Neural crest cell (in vitro differentiated cells): ENCODE measurements at places on chromosomes 5 and 9.

- DNase-seq: peak; percentile 11
Measured at GRCh38 chr5:138725818-138726416, 27.3 kb upstream of the CTNNA1 start.

DNA sequence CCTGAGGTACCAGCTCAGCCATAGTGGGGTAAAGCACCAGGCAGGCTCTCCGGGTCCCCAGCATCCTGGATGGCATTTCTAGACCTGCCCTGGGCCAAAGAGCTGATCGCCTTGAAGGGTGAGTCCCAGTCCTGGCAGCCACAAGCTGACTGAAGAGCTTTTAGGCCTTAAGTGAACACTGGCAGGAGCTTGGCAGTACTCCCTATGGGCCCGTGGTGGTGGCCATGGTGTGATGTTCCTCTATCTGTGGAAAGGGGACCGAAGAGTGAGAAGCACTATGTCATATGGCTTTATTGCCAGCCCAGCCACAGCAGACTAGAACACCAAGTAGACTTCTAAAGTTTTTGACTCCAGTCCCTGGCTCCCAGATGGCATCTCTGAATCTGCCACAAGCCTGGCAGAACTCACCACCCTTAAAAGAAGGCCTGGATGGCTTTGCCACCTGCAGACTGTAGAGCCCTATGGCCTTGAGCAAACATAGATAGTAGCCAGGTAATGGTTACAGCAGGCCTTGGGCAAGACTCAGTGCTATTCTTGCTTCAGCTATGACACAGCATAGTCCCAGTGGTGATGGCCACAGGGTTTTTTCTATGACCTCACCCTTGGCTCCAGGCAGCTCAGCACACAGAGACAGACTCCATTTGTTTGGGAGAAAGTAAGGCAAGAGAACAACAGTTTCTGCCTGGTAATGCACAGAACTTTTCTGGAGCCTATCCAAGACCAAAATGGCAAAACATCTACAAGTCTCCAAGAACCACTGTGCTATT lies 801.5 kb upstream of the DMAC1 start:
- no peak for DNase-seq

GRCh38 chr5:57113481-57113880 lies 60.4 kb upstream of the GPBP1 start:
- DNase-seq: no peak

DNA sequence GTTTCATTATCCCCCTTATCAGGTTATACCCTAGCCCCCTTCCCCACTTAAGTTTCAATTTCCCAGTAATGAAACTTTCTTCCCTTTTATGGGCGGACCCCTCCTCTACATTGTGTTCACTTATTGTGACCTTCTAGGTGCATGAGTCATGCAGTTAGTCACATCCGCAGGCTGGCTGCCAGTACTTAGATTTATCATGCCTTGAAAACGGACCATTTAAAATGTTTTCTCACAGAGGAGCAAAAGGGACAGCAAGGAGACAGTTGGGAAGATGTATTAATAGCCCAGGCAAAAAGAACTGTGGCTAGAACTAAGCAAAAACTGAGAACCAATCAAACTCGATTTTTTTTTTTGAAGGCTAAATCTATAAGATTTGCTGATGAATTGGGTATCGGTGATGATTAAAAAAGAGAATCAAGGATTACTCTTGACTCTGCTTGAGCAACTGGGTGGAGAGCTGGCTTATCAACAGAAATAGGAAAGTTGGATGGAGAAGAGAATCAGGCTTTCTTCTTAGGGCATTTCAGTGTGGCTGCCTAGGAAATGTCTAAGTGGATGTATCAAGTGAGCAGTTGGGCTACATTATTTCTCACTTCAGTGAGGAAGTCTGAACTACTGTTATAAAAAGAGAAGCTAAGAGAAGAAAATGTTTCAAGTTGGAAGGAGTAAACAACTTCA lies 615.0 kb downstream of the HINT1 start:
- no peak for DNase-seq

- no peak for DNase-seq
Measured at GRCh38 chr5:93510626-93511380, 70.2 kb downstream of the NR2F1-AS1 start.

GRCh38 chr5:93600409-93601070 lies 17.5 kb downstream of the NR2F1 start:
- DNase-seq: no peak

- DNase-seq: no peak
Measured at GRCh38 chr5:179986328-179986727, 78.6 kb upstream of the TBC1D9B start.

GRCh38 chr5:180623844-180624243 lies 25.6 kb downstream of the FLT4 start:
- DNase-seq: no peak

- DNase-seq: no peak
Measured at GRCh38 chr5:53067641-53068040, 41.9 kb downstream of the MOCS2 start.

DNA sequence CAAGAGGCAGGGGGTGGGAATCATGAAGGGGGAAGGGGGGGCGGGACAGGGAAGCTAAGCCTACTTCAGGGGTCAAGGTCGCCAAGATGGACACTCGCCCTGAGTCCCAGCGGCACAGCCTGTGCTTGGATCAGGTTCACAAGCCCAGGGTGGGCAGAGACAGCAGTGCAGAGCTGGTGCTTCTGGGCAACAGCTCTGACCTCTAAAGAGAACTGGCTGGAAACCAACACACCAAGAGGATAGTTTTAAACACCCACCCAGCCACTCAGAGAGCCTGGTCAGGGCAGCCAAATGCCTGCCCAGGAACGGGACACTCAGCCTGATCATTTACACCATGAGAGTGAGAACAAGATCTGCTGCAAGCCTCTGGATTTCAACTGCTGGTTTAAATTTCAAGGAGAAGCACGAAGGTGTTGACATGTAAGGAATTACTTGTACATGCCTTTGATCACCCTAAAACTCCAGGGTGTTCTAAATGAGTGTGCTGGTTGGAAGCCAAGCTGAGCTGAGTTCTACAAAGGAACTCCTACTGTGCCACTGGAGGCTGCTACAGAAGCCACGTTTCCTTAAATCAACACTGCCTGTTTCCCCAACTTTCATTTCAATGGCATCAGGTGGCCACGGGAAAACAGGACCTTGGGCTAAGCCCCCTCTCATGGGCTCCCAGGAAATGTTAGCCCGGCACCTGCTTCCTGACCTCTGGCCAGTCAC lies 91.5 kb downstream of the TTLL11 start:
- no peak for DNase-seq

- DNase-seq: no peak
Measured at GRCh38 chr9:32500768-32501167, 25.2 kb downstream of the RIGI start.

DNA sequence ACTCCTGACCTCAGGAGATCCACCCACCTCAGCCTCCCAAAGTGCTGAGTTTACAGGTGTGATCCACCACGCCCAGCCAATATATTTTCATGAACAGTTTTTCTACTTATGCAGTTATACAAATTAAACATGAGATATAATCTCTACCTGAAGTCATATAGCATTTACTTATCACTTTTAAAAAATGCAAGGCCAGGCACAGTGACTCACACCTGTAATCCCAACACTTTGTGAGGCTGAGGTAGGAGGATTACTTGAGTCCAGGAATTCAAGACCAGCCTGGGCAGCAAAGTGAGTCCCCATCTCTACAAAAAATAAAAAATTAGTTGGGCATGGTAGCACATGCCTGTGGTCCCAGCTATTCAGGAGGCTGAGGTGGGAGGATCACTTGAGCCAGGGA lies 164.7 kb upstream of the LHFPL2 start:
- DNase-seq: no peak

DNA sequence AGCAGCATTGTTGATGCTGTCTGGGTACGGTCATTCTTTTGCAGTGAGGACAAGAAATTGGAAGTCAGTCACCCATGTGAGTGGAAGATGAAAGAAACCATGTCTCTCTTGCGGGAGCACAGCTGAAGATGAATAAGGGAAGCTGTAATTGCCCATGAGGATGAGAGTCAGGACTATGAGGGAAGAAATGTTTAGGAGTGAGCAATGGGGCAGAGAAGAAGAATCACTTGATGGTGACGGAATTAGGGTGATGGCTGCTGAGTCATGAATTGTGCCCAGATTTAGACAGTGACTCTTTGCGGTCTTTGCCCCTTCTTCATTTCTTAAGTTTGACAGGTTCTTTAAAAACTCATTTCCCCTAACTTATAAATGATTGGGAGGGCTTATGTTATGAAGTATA lies 183.3 kb downstream of the MAST4 start:
- DNase-seq: no peak

GRCh38 chr5:132184588-132184987 lies 43.1 kb downstream of the P4HA2 start:
- no peak for DNase-seq

GRCh38 chr5:22779499-22779898 lies 73.6 kb downstream of the CDH12 start:
- no peak for DNase-seq

DNA sequence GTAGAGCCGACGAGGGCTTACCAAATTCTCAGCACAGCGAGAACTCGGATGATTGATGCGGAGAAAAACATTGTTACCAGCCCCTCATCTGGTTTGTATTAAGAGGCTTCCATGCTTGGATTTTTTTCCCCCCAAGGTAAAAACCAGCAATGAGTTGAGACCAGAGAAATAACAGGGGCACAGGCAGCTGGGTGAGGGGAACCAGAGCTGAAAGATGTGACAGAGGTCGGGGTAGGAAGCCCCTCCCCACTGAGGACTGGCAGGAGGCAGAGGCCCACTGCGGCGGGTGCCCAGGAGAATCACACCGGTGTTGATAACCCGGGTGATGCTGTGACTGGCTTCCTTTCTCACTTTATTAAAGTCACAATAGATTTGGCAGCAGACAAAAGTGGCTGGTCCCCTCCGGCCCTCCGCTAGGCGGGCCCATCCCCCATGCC lies 116.5 kb upstream of the PHYKPL start:
- DNase-seq: no peak

DNA sequence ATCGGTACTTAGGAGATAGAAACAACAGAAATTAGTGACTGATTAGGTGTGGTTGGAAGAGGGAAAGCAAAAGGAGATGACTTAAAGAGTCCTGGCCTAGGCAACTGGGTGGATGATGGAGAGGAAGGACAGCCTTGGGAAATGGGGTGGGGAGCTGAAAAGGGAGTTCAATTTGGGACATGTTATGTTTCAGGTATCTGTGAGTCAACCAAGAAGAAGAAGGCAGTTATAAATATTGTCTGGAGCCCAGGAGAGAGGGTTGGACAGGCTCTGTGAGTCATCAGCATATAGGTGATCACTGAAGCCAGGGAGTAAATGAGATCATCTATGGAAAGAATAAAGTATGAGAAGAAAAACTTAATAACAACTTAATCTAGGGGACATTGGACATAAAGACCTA lies 357.7 kb downstream of the NPR3 start:
- no peak for DNase-seq

DNA sequence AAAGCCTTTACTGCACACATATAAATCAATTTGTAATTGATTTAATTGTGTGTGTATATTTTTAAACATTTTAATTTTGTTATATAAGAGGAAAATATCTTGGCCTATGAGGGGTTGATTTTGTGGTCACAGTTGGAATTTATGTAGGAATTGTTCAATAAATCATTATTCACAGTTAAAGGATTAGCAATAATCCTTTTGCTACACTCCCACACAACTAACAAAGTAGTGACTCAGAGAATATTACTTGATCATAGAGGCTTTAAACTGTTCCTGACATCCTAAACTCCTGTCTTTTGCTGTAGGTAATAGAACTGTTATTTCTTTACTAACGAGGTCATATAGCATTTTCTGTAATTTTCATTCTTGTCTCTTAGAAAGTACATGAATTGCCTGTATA lies 95.5 kb downstream of the ZCCHC7 start:
- DNase-seq: no peak

DNA sequence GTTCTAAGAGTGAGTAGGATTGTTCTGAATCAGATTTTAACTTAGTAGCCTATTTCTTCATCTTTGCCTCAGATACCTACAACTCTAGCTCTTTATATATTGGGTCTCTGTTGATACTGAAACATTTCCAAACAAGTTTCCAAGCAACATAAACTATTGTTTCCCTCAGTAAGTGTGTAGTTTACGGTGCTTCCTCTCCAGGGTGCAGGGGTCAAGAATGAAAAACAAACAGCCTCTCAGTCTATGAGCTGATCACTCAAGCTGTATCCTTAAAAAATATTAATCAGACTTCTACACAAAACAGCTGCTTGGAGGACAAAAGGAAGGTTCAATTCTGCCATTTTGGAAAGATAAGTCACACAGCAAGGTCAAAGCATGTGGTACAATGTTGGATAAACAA lies 75.0 kb downstream of the ADAMTS12 start:
- no peak for DNase-seq

GRCh38 chr9:36862206-36863145 lies 171.6 kb downstream of the PAX5 start:
- DNase-seq: peak; percentile 60

GRCh38 chr5:59554501-59554900 lies 339.0 kb downstream of the PDE4D start:
- DNase-seq: no peak

- no peak for DNase-seq
Measured at GRCh38 chr5:107743373-107744000, 72.8 kb upstream of the EFNA5 start.

- DNase-seq: no peak
Measured at GRCh38 chr5:94498199-94498598, 120.2 kb downstream of the KIAA0825 start.

DNA sequence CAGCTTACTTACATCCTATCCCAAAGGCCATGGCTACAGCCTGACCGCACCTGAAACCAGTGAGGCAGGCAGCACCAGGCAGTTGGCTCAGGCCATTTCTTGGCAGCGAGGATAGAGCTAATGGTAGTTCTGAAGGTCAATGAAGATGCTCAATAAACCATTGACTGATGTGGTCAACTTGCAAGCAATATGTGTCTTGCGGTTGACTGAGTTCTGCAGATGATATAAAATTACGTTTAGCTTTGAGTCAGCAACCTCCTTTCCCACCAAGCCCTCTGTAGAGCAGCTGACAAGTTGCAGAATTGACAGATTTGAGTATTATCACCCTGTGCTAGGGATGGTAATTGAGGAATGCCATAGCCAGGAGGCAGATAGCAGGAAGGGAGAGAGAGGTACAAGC lies 189.0 kb upstream of the PUM3 start:
- no peak for DNase-seq

DNA sequence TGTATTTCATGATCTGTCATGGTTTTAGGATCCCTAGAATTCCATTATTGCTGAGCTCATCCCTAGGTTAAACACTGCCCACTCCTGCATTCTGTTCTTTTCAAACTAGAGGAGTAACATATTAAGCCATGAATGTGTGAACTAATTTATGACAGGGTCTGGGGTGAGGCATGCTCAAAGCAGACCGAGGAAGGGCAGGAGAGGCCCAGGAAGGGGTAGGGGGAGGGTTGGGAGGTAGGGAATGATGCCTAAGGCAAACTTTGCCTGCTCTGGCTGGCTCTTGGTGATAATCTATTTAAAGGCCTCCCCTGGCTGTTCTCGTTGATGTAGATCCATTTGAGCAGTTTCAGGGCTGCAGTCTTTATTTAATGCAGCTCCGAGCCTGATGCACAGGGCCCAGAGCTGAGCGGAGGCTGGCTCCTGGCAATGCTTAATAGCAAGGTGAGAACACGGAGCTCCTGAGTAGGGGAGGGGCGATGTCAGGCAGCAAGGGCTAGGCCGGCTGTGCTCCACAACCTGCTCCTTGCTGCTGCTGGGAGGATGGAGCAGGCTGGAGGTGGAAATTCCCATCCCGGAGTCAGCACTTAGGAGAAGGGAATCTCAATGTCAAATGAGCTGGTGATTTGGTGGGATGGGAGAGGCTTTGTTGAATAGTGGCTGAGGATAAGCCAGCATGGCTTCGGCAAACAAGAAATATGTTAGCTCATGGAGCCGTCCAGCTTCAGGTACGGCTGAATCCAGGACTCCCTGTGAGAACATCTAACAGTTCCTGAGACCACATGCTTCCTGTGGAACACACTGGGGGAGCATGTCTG lies 73.2 kb upstream of the UNC5A start:
- no peak for DNase-seq
